Fibroblast of villous mesenchyme (primary cell): ENCODE measurements at places on chromosomes 4 and X. TPM values are rescaled to one million over a fixed set of nuclear protein-coding genes. Genes with fewer than 3 reads are reported as not detected.

PNMA6F gene
- total RNA-seq, result not detected in 2 replicates

TCEAL2 gene
- not detected in 2 replicates for total RNA-seq

TET2 gene
- 16.8 and 18.1 TPM in 2 replicates for total RNA-seq

POF1B gene
- not detected in 2 replicates for total RNA-seq

WAS gene
- total RNA-seq, result under 0.01 TPM in 1 of 2 replicates, not detected in the other

PAGE1 gene
- not detected in 2 replicates for total RNA-seq

WDR17 gene
- 0.64 and 0.86 TPM in 2 replicates for total RNA-seq

HSFX1 gene
- total RNA-seq, result 0.43 and 0.64 TPM in 2 replicates

SERTM2 gene
- total RNA-seq, result 0.43 and 1.3 TPM in 2 replicates

COL4A6 gene
- 0.32 and 1.7 TPM in 2 replicates for total RNA-seq

PABPC1L2B gene
- not detected in 2 replicates for total RNA-seq

FAM149A gene
- total RNA-seq, result 0.43 and 0.64 TPM in 2 replicates

PLP2 gene
- 19.0 and 29.6 TPM in 2 replicates for total RNA-seq

APOO gene
- total RNA-seq, result 7.4 and 13.0 TPM in 2 replicates

HSFX3 gene
- total RNA-seq, result not detected in 2 replicates

DUSP9 gene
- total RNA-seq, result under 0.01 TPM in 1 of 2 replicates, not detected in the other

CDX4 gene
- total RNA-seq, result not detected in 2 replicates

AFM gene
- total RNA-seq, result not detected in 2 replicates

C4orf36 gene
- 0.64 and 1.3 TPM in 2 replicates for total RNA-seq

FAM53A gene
- 0.86 and 2.3 TPM in 2 replicates for total RNA-seq

IL2RG gene
- total RNA-seq, result not detected in 2 replicates

NOX1 gene
- under 0.01 TPM in 1 of 2 replicates, not detected in the other for total RNA-seq

PF4V1 gene
- not detected in 2 replicates for total RNA-seq
